ENCODE measurements at places on chromosomes 3 and 15. TPM values are rescaled to one million over a fixed set of nuclear protein-coding genes. Genes with fewer than 3 reads are reported as not detected.

Gene SMCO1
- total RNA-seq: 0.28 TPM

Gene PIERCE2
- total RNA-seq: 2.1 TPM

Gene MAPK6
- 62.9 TPM for total RNA-seq

Gene IL17RB
- total RNA-seq: under 0.01 TPM

Gene DENND6A
- total RNA-seq: 16.9 TPM

Gene SHF
- 3.1 TPM for total RNA-seq

Gene P3H2
- 56.0 TPM for total RNA-seq

Gene CCRL2
- 0.19 TPM for total RNA-seq

Gene SLMAP
- 40.3 TPM for total RNA-seq

Gene DUOXA1
- not detected for total RNA-seq

Gene CYFIP1
- total RNA-seq: 79.8 TPM

Gene FETUB
- total RNA-seq: not detected

Gene THSD4
- 42.6 TPM for total RNA-seq

Gene MKRN3
- total RNA-seq: under 0.01 TPM

Gene MYO5C
- under 0.01 TPM for total RNA-seq

Gene DNAJA4
- total RNA-seq: 3.4 TPM

Gene IQCB1
- 14.1 TPM for total RNA-seq

Gene SLC28A2
- not detected for total RNA-seq

Gene TRIM59
- 29.1 TPM for total RNA-seq

Gene TMEM207
- total RNA-seq: not detected

Gene RBP2
- total RNA-seq: not detected

Gene CLRN1
- total RNA-seq: not detected

Gene ARGFX
- not detected for total RNA-seq

Gene ZFAND6
- 109 TPM for total RNA-seq

Gene AADACL2
- total RNA-seq: not detected

Gene GPR87
- total RNA-seq: under 0.01 TPM

Gene ACP3
- total RNA-seq: under 0.01 TPM

Gene GOLGA6L4
- total RNA-seq: 0.19 TPM

Gene HDDC3
- 21.5 TPM for total RNA-seq

Gene RAB6B
- total RNA-seq: 0.19 TPM

Gene BNIP2
- 159 TPM for total RNA-seq

Gene CRYBG3
- 41.2 TPM for total RNA-seq

Gene TRA2B
- total RNA-seq: 95.0 TPM

Gene RARRES1
- total RNA-seq: 111 TPM

Gene SCN11A
- not detected for total RNA-seq

Gene GOLGA6L10
- 0.19 TPM for total RNA-seq

Gene ATP13A5
- total RNA-seq: not detected

Gene SPINK8
- not detected for total RNA-seq

Gene PAQR5
- total RNA-seq: 0.58 TPM
